ENCODE measurements at places on chromosomes 16 and 17. TPM values are rescaled to one million over a fixed set of nuclear protein-coding genes. Genes with fewer than 3 reads are reported as not detected.

Gene TMC8
- total RNA-seq = not detected

Gene SLC47A1
- 0.86 TPM for total RNA-seq

Gene PMFBP1
- total RNA-seq = not detected

Gene C17orf67
- 0.35 TPM for total RNA-seq

Gene RARA
- 17.7 TPM for total RNA-seq

Gene SEZ6
- 1.2 TPM for total RNA-seq

Gene SSTR5
- total RNA-seq = not detected

Gene TMC6
- 0.53 TPM for total RNA-seq

All from myometrial cell (primary cell).